ENCODE measurements at places on chromosomes 5 and 9.

DNA sequence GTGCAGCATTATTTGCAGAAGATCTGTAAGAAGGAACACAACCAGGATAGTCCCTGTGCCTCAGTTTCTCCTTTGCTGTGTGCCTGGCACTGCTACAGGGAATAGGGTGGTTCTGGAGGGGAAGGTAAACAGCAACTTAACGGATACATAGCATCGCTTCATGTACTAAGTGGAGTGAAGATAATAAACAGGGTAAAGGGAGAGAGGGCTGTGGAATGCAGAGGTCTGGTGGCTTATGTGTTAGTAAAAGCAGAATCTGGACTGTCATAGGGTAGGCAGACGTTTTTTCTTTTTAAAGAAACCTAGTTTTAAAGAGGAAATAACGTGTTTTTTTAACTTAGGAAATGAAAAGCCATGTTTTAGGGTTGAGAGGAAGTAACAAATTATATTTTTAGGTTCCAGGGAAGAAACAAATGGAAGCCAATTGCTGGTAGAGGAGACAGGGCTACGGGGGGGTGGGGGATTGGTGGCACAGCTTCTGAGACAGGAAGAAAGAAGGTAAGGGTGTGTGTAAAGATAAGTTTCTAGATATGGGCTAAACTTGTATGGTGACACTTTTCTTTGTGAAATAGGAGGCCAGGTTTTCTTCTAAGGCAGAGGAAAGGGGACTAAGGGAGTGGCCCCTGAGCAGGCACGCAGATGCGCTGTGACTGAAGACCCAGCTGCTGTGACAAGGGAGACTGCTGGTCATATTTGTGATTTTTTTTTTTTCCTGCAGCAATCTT, 1.3 kb downstream of the GNG10 start:
- DNase-seq = no peak

DNA sequence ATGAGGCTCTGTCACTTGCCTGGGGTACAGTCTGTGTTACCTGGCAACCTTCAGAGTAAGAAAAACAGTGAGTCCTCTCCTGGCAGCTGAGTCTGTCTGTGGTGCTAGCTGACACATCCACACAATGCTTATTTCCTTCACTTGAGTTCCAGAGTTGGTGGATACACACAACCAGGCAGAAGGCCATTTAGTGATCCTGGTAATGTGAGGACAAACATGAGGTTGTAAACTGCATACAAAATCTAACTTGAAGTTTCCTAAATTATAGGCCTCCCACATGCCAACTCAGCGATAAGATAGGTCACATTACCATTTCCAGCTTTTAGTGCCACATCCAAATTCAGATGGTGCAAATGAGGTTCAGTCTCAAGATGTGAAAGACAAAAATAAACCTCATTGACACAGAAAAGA, 125.5 kb downstream of the DCP2 start:
- DNase-seq = no peak

DNA sequence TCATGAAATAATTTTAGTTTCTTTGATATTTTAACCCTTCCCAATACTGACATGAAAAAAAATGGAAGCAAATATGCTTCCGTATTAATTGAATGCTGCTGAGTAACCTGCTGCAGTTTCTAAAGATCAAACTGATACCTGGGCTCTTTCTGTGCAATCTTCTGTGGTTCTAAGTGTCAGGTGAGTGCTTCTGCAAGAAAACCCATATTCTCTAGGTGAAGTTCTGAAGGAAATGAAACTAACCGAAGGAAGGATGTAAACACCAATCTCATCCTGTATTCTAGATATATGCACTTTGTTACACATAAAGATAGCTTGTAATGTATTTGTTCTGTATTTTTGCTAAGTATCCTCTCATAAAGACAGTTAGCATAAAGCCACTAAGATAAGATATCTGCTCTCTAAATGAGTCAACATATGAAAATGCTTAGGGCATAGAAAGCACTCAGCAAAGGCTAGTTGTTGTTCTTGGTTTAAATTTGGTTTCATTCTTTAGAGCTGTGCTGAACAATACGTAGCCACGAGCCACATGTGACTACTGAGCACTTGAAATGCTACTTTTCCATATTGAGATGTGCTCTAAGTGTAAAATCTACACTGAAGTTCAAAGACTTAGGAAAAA, 52.0 kb downstream of the ITGA2 start:
- no peak for DNase-seq

- no peak for DNase-seq
These were observed 96.6 kb downstream of the PJA2 start for GRCh38 chr5:109313127-109313526.

GRCh38 chr5:41115281-41115680, 44.1 kb upstream of the MROH2B start:
- DNase-seq = no peak

- no peak for DNase-seq
These were observed 796 bp upstream of the TPRN start for GRCh38 chr9:137201205-137201868.

DNA sequence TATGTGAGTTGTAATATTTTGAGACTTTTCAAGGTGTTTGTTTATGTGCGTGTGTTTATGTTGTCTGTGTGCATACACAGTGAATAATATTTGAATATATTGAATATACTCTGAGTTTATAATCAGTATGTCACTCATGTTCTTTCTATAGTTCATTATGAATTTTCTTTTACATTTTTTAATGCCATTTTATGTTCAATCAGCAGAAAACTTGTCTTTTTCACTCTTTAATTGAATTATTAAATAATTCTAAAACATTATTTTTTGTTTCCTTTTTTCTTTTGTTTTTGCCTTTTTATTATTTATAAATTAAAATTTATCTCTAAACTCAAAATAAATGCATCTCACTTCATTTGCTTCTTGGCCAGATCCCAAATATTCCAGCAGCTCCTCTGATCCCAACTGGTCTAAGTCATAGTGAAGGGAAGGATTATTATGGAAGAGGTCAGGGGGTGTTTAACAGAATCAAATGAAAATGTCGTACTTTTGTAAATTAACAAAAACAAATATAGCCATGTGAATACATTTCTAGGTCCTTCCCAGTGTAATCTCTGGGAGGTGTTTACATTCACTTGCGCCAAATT, 188.9 kb downstream of the KDM4C start:
- DNase-seq = no peak

- no peak for DNase-seq
These were observed 193.3 kb upstream of the GRIN3A start for GRCh38 chr9:101931756-101932155.

DNA sequence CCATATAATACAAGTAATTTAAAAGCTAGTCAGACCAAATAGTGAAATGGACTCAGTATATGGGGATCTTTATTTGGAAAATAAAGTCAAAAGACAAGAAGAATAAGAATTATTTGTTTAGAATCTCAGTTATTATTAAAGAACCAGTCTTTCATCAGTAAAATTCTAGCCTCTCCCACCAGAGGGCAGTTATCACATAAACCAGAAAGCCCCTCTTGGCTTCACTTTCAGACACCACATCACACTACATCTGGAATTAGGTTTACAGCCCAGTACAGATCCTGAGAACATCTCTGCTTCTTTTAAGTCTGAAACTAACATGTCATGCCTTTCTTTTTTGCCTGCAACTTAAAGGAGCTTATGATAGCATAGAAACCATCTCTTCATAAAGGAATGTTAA, 12.2 kb upstream of the HSPB3 start:
- no peak for DNase-seq

DNA sequence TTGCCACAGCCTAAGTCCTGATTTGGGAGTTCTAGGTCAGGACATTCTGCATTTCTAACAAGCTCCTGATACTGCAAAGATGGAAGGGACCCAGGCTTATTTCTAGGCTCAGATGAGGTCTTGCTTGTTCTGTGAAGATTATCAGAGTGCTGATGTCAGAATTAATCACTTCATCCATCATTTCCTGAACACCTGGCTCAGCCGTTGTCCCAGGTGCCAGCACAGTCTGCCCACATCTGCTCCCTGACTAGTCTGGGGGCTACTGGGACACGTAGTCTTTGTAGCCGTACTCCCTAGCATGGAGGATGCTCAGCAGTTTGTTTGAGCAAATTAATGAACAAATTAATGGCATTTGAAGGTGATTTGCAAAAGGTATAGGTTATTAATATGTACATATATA, 17.9 kb upstream of the SPINK4 start:
- no peak for DNase-seq

DNA sequence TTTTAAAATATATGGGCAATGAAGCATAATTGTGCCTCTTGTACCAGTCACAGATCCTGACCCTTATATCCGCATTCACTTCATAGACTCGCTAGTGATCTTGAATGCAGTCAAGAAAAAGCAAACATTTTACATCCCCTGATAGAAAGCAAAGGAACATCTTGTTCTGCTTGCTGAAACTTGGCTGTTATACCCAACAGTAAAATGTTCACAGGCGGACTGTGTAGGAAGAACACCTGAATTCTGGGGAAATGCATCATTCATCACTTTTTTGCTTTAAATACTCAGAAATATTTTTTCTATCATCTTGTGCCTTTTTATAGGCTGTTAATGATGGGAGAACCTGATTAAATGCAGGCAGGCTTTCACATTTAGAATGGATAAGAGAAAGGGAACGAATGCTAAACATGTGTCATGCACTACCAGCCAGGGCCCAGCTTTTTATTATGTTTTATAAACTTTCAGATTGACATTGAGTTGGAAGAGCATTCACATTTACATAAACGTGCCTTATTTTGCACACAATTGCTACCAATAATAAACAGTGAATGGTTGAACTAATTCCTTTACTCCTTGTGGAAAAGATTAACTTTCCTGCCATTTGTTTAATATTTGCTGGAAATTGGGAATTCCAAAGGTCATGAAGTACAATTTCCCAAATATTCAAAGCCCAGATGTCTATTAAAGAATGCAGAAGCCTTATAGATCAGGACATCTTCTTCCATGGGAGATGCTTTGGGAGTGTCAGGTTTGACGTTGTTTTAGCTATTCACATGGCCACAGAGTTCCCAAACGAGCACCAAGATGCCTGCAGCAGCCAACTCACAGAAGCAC, 756.2 kb downstream of the TLE1 start:
- no peak for DNase-seq

- DNase-seq = no peak
These were observed 178.2 kb upstream of the NR3C1 start for GRCh38 chr5:143581649-143582048.

GRCh38 chr5:173454361-173454735, 126.1 kb upstream of the STC2 start:
- DNase-seq = no peak

- no peak for DNase-seq
These were observed 684.4 kb downstream of the MTRR start for GRCh38 chr5:8553364-8553763.

DNA sequence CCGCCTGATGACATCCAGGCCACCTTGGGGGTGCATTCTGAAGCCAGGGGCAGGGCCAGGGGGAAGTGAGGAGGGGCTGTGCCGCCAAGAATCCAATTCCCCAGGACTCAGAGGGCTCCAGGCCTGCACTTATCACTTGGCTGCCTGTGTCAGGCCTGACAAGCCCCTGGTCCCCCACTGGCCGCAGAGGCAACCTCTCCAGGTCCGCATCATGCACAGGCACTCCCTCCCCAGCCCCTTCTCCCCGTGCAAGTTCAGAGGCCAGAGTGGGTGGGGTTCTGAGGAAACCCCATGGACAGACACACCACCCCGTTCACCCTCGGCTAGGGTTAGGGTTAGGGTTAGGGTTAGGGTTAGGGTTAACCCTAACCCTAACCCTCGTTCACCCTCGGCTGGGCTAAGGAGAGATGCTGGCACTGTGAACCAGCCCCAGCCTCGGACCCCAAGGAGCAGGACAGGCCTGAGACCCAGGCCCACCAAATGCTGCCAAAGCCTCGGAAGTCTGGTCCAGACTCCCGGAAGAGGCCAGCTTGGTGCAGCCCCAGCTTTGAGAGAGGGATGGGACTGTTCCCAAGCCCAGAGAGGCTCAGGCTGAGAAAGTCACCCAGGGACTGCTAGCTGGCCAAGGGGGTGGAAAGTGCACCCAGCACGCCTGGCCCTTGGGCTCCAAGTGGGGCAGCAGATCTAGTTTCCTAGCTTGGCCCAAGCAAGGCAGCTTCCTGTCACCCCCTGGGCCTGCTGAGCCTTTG, 4.9 kb downstream of the LCN2 start:
- DNase-seq = no peak

GRCh38 chr9:115598751-115599150, 480.8 kb upstream of the TNC start:
- no peak for DNase-seq

DNA sequence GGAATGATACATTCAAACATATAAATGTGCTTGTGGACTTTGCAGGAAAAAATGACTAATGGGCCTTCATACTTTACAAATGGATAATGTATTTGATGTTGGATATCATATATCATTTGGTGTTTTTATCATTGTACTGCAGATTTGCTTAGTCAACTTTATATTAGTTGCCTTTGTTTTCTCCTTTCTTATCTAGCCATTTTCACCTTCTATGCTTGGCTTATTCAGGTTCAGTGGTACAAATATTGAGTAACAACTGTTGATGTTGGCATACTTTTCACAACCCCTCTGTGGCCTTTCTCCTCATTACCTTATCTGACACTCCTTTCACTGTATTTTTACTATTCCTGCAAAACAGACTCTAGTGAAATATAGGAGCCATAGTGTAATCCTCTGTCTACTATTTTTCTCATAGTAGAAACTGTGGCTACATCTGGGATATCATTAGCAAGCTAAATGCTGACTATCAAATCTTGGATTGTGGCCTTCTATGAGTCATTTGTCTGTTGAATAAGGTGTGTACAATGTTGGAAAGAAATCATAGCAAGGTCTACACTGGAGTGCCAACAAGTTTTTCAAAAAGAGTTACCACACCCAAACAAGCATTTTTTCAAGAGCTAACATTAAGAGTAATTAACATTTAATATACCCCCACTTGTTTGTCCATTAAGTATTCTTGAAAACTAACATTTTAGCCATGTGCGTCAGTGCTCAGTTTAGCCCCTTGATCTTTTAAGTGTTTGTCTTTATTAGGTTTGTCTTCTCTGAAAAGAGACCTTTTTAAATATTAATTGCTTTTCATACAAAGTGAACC, 330.1 kb downstream of the ADGRV1 start:
- DNase-seq = no peak

- DNase-seq = no peak
These were observed 81.9 kb downstream of the EBF1 start for GRCh38 chr5:159017786-159018185.

- DNase-seq = no peak
These were observed 161.7 kb downstream of the RANBP17 start for GRCh38 chr5:171023508-171023907.

- no peak for DNase-seq
These were observed 194.3 kb downstream of the MSX2 start for GRCh38 chr5:174918655-174919054.

DNA sequence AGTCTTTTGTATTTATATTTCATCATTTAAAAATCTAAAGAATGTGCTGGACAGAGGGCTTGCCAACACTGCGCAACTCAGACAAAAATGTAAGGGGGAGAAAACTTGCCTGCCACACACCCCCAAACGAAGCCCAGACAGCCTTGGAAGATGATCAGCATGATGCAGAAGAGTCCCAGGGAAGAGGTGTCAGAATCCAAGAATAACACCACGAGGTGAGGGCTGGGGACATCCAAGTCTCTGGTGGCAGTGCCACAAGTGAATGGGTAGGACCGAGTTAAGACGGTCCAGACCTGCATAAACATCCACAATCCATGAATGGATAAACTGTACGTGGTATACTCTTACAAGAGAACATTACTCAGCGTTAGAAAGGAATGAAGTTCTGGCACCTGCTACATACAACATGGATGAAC, 10.4 kb downstream of the EPB41L4B start:
- DNase-seq = no peak

- no peak for DNase-seq
These were observed 33.4 kb upstream of the TRIO start for GRCh38 chr5:14109771-14110170.
